ENCODE measurements at places on chromosomes 6 and 20.

GRCh38 chr20:35012227-35013069, 56.8 kb downstream of the MYH7B start:
- peaks cover 58% of the 10 kb centered on the region for H3K36me3 ChIP-seq
- no peaks in the 10 kb centered on the region for H3K4me1 ChIP-seq
- H3K4me3 ChIP-seq = no peak overlapping the region
- H3K27ac ChIP-seq = no peak overlapping the region

DNA sequence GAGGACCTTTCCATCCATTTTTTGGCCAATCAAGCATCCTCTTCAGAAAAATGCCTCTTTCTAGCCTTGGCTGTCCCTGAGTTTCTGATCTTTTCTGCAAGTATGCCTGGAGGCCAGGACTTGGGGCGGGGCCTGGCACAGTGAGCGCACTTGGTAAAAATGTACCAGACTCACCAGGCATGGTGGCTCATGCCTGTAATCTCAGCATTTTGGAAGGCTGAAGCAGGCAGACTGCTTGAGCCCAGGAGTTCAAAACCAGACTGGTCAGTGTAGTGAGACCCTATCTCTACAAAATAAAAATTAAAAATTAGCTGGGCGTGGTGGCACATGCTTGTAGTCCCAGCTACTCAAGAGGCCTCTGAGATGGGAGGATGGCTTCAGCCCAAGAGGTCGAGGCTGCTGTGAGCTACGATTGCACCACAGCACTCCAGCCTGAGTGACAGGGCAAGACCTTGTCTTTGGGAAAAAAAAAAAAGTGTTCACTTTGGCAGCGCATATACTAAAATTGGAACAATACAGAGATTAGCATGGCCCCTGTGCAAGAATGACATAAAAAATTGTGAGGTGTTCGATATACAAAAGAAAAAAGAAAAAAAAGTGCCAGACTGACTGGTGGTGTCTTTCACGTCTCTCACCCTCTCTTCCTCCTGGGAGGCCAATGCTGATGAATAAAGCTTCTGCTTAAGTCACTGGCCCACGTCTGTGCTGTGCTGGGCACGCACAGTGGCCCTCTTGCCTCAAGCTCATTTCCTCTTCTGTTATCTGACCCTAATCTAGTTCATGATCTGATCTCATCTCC, 18.1 kb upstream of the SLC9A8 start:
- no peaks in the 10 kb centered on the region for H3K36me3 ChIP-seq
- DNase-seq = no peak
- no peak overlapping the region for H3K4me3 ChIP-seq
- peaks cover 7% of the 10 kb centered on the region for H3K4me1 ChIP-seq
- H3K27me3 ChIP-seq = no peaks in the 10 kb centered on the region

DNA sequence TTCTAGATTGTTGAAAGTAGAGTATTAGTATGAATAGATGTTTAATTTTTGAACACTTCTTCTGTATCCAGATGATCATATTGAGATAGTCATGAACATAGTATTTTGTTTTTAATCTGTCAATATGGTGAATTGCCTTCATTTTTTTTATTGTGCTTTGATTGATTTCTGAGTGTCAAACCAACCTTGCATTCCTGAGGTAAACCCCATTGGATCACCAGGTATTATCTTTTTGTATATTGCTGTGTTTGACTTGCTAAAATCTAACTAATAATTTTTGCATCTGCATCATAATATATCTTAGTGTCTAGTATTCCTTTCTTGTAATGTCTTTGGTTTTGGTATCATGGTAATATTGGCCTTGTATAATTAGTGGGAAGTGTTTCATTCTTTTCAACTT, 25.5 kb downstream of the SERPINB1 start:
- DNase-seq = no peak
- peaks cover 24% of the 10 kb centered on the region for H3K4me1 ChIP-seq
- H3K27ac ChIP-seq = no peak overlapping the region
- no peaks in the 10 kb centered on the region for H3K27me3 ChIP-seq

DNA sequence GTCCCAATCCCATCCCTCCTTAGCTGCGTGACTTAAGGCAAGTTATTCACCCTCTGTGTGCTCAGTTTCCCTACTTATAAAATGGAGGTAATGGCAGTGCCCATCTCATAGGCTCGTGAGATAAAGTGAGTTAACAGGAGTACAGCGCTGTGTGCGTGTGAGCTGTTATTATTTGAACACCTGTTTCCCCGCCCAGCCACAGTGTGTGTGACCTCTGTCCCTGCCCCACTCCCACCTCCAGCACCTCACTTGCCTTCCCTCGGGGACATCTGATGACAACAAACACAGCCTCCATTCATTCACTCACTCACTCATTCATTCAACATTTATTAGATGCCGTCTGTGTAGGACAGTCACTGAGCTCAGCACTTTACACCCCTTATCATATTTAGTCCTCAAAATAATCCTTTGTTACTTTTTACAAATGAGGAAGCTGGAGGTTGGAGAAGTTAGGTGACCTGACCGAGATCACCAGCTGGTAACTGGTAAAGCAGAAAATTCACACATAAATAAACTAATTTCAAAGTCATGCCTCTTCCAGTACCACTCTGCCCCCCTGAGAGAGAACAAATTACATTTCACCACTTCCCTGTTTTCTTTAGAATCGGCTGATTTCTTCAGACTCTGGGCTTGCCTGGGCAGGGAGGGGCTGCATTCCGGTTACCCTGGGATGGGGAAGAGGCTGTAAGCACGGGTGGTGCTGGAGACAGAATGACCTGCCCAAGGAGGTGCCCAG, 58.6 kb downstream of the CPNE5 start:
- H3K27ac ChIP-seq = no peak overlapping the region
- H3K4me3 ChIP-seq = no peak overlapping the region
- DNase-seq = no peak
- peaks cover 13% of the 10 kb centered on the region for H3K27me3 ChIP-seq
- H3K36me3 ChIP-seq = no peaks in the 10 kb centered on the region

- no peaks in the 10 kb centered on the region for H3K27me3 ChIP-seq
- no peaks in the 10 kb centered on the region for H3K4me1 ChIP-seq
- H3K4me3 ChIP-seq = no peak overlapping the region
- no peak for DNase-seq
These were observed 489.8 kb downstream of the TENT5A start for GRCh38 chr6:81262656-81263055.

- no peaks in the 10 kb centered on the region for H3K27me3 ChIP-seq
- H3K4me1 ChIP-seq = no peaks in the 10 kb centered on the region
- DNase-seq = no peak
- no peaks in the 10 kb centered on the region for H3K36me3 ChIP-seq
These were observed 416.5 kb downstream of the BCKDHB start for GRCh38 chr6:80523010-80523409.

GRCh38 chr6:37491830-37492208, 7.9 kb downstream of the CCDC167 start:
- no peaks in the 10 kb centered on the region for H3K27me3 ChIP-seq
- no peak overlapping the region for H3K4me3 ChIP-seq
- H3K4me1 ChIP-seq = peaks cover 4% of the 10 kb centered on the region

DNA sequence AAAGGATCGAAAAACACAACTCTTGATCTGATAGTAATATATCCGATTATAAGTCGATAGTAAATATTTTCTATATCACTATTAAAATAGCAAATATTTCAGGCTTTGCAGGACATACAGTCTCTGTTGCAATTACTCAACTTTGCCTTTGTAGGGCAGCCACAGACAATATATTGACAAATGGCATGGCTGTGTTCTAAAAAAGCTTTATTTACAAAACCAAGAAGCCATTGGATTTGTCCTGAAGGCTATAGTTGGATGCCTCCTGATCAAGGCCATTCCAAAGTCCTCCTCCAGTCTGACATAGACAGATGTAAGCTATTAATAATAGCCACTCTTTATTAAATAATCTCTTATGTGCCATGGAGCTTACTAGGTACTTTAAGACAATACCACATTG, 5.9 kb downstream of the OCSTAMP start:
- H3K36me3 ChIP-seq = no peaks in the 10 kb centered on the region
- peaks cover 7% of the 10 kb centered on the region for H3K27me3 ChIP-seq
- DNase-seq = no peak

DNA sequence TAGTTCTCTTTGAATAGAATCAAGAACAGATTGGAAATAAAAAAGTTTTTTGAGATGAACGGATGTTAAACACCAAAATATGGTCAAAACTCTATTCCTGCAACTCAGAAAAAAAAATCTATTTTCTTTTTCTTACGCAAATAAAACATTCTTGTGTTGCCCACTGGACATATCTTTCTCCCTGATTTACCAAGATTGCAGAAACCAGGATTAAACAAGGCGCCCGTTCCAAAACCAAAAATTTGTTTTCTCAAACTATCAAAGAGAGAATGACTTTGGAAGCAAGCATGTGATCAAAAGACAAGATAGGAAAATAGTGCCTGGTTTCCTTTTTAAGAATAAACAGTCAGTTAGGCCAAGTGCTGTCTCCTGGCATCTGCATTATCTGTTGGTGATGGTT, 273.1 kb downstream of the CLIC5 start:
- DNase-seq = no peak
- H3K36me3 ChIP-seq = no peaks in the 10 kb centered on the region
- H3K4me3 ChIP-seq = no peak overlapping the region
- no peaks in the 10 kb centered on the region for H3K4me1 ChIP-seq
- H3K27me3 ChIP-seq = no peaks in the 10 kb centered on the region
- no peak overlapping the region for H3K27ac ChIP-seq

GRCh38 chr20:61668771-61669503, 396.7 kb downstream of the TAF4 start:
- no peaks in the 10 kb centered on the region for H3K4me1 ChIP-seq
- no peak overlapping the region for H3K27ac ChIP-seq
- no peak for DNase-seq
- no peak overlapping the region for H3K4me3 ChIP-seq
- peaks cover 14% of the 10 kb centered on the region for H3K27me3 ChIP-seq
